ENCODE measurements at places on chromosomes 12 and 14.

DNA sequence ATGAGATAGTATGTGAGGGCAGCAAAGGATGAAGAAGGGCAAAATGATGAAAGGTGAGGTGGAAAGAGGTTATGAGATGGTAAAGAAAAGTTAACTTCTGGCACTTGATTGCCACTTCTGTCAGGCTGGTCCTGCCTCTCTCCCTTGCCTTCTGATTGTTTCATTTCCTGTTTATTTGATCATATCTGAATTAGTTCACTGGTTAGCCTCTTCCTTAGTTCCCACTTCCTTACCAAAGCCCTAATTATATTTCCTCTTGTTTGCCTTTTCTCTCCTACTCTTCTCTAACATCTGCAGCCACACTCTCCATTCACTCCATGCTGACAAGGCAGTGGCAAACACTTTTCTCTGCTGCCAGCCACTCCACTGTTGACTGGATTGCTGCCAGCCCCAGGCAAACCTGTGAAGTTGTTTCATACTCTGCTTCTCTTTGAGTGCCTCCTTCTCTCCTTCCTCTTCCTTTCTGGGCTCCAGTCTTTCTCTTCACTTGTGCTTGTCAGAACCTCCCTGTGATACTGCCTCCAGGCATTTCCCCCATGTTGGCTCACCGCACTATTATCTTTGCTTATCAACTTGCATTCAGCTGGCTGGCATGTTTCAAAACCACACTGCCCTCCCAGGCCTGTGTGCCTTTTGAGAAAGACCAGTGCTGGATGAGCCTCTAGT is 8.1 kb downstream of the PNP start:
- peak; percentile 73 for DNase-seq

- no peak for DNase-seq
These were observed 1.7 kb upstream of the MFAP5 start for GRCh38 chr12:8664228-8664913.

DNA sequence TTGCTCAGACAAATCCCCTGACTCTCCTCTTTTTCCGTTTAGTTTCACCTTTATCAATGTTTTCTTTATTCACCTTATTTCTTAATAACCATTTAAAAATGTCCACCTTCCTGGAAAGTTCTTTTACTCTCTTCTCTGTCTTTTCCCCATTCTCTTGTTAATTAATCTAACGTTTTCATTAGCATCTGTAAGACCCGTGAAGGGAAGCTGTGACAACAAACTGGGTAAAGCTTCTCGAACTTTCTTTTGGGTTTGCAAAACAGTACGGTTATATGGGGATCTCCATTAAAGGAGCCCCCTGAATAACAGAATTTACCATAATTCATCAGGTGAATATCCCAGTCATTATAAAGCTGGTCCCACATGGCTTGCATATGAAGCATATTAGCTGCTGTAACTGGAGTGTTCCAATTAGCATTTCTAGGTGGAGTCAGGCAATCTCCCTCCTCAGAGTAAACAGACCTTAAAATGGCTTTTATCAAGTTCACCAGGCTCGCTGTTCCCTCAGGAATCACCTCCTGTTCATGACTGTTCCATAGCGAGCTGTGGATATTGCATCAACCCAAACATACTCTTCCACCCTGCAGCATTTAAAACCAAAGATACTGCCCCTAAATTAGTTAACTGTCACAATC is 42.4 kb downstream of the TMEM30B start:
- DNase-seq = no peak

DNA sequence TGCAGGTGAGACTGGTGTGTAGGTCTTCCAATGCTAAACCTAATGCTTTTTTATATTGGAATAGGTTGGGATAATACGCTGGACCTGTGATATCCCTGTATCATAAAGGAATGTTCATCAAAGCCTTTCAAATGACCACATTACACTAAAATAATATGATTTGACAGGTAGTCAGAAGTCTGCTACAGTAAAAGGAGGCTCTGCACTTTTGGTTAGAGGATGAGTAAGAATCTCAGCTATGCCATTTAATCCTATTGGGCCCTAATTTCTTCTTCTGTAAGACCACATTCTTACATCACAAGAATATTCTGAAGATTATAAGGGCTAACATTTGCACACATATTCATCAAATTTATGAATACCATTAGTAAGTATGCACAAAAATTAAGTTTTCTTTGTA is 250.5 kb upstream of the FLRT2 start:
- DNase-seq = no peak

- no peak for DNase-seq
These were observed 15.6 kb downstream of the RCOR1 start for GRCh38 chr14:102608064-102608446.

GRCh38 chr12:46788072-46788887 is 37.5 kb downstream of the SLC38A4 start:
- no peak for DNase-seq
